ENCODE measurements at places on chromosomes 4 and X.

GRCh38 chrX:150530821-150531220, 37.6 kb upstream of the MTM1 start:
- no peak for DNase-seq

DNA sequence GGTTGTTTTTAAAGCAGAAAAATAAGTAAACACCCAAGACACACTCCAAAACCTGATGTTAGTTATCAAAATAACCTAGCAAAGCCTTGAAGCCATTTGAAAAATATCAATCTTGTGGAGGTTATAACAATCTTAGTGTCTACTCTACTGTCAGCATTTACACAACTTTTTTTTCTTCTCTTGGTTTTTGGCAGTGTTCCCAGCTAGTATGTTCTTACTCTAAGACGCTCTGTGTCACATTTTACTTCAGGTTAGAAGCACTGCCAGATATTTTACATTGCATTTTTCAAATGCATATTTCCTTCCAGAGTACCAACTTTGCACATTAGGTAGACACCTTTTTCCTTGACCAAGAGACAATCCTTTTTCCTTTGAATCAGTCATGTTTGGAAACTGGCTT, 114.0 kb upstream of the INPP4B start:
- no peak for DNase-seq

GRCh38 chr4:151921386-151921785, 160.6 kb upstream of the GATB start:
- DNase-seq, result no peak

DNA sequence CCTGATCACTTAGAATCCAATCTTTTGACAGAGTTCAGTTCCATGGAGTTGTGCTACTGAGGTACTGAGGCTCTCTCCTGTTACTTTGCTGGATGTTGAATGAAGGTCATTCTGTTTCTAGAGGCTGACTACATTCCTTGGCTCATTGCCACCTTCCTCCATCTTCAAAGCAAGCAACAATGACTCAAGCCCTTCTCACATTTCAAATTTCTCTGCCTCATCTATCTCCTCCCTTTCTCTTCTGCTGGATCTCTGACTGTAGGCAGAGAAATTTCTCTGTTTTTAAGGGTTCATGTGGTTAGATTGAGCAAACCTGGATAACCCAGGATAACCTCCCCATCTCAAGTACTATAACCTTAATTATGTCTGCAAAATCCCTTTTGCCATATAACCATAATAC, 775.4 kb downstream of the STPG2 start:
- no peak for DNase-seq

- no peak for DNase-seq
Observed at GRCh38 chrX:40875476-40875875, 140.1 kb upstream of the MED14 start.

- no peak for DNase-seq
Observed at GRCh38 chr4:140059159-140059558, 94.8 kb downstream of the MAML3 start.

GRCh38 chrX:68249401-68249831, 183.9 kb downstream of the OPHN1 start:
- DNase-seq, result no peak

- no peak for DNase-seq
Observed at GRCh38 chr4:27474691-27475090, 614.0 kb downstream of the STIM2 start.

- no peak for DNase-seq
Observed at GRCh38 chr4:41538017-41538733, at the start of gene LIMCH1. Gene LIMCH1, plus strand, starts transcription at chr4:41538157. Its CDS starts 67,839 bp downstream, at chr4:41605996.

DNA sequence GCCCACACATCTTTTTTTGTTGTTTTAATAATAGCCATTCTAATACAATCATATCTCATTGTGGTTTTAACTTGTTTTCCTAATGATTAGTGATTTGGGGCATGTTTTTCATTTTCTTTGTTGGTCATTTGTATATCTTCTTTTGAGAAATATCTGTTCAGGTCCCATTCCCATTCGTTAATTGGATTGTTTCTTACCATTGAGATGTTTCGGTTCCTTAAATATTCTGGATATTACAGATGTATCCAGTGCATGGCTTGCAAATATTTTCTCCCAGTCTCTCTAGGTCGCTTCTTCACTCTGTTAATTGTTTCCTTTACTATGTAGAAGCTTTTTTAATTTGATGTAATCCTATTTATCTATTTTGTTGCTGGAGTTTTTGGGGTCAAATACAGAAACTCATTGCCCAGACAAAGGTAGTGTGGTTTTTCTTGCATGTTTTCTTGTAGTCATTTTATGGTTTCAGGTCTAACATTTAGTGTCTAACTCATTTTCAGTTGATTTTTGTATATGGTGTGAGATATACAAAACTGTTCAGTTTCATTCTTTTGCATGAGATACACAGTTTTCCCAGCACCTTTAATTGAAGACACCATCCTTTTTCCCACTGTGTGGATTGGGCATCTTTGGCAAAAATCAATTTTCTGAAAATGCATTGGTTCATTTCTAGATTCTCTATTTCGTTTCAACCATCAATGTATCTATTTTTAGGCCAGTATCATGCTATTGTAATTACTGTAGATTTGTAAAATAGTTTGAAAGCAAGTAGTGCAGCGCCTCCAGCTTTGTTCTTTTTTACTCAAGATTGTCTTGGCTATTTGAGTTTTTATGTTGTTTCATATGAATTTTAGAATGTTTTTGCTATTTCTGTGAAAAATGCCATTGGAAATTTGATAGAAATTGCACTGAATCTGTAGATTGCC, 195.9 kb downstream of the SCFD2 start:
- DNase-seq, result no peak

DNA sequence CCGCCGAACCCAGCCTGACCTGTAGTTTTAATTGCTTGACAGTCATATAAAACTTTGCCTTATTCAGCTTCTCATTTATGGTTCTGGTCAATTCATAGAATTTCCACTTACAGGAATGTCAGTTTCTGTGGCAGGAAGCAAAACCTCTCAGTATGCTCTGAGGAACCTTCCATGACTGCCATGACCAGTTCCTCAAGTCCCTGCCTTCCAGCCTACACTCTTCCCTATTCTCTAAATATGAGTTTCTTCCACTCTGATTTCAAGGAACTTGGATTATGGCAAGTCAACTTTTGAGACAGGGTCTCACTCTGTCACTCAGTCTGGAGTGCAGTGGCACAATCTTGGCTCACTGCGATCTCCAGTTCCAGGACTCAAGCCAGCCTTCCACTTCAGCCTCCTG, 26.0 kb upstream of the NSUN7 start:
- DNase-seq, result no peak

DNA sequence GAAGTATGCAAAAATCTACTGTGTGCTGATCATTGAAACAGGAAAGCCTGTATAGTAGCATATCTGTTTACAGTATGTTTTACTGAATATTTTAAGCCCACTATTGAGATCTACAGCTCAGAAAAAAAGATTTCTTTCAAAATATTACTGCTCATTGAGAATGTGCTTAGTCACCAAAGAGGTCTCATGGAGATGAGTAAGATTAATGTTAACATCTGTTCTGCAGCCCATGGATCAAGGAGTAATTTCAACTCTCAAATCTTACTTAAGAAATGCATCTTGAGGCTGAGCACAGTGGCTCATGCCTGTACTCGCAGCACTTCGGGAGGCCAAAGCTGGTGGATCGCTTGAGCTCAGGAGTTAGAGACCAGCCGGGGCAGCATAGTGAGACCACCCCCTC, 3.3 kb downstream of the RNF4 start:
- DNase-seq, result no peak

DNA sequence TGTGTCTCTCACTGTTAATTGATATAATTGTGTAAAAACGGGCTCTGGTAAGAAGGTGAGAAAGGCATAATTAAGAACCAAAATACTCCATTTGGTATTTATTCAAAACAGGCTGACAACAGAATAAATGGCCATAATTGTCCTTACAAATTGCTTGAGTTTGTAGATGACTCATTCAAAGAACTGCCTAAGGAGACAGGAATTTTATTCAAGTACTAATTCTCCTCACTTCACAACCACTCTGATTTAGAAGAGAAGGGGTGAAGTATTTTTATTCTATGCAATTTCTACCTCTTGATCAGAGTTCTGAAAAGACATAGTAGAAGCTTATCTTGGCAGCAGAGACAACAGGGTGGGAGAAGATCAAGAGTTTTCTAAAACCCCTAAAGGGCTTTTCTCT, 43.1 kb downstream of the ATP11C start:
- DNase-seq, result no peak

- no peak for DNase-seq
Observed at GRCh38 chr4:138055890-138056289, 186.3 kb downstream of the SLC7A11 start.

DNA sequence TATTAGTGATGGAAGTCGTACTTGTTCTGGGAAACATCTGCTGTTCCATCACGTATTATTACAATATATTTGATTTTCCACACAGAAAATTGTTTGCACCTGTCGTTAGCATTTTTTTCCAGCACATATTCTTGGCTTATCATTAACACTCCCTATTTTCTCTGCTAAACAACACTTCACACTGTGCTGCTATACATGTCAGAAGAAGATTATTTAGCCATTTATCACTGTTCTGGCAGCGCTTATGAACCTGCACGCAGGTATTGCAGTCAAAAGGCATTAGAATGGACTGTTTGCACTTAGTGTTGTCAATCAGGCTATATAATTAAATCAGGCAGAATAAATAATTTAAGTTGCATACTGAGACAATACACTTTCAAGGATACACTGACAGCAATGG, 218.6 kb downstream of the CHM start:
- DNase-seq, result no peak

DNA sequence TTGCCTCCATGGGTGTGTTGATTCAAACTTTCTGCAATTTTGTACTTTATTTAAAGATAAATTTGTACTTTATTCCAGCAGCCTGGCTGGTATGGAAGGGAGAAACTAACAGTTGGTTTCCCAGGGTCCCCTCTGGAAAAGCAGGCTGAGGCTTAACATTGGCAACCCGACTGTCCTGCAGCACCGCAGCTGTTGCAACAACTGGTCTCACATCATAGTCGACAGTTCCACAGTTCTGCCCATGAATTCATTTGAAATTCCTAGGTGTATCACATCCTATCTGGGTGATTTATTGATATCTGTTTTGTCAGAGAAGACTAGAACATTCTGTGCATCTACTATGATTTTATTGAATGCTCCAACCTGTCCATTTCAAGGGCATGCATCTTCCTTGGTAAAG, 98.8 kb upstream of the GATB start:
- DNase-seq, result no peak

GRCh38 chr4:83012200-83012686, 1.6 kb upstream of the LIN54 start:
- no peak for DNase-seq

GRCh38 chr4:99052902-99053301, 35.7 kb downstream of the ADH5 start:
- DNase-seq, result no peak

DNA sequence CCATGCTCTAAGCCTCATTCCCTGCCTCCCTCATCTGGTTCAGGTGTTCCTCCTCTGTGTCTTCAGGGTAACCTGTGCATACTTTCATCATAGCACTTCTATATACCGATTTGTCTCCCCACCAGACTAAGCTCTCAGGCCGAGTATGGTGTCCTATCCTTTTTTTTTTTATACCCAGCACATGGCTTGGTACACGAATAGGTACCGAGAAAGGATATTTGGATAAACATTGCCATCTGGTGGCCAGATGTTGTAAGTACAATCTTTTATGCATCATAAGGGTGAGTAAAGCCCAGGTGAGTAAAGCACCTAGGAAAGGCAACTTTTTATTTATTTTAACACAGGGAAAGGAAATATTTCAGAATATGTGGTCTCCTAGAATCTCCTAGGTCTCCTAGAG, 68.4 kb downstream of the MID2 start:
- no peak for DNase-seq

- no peak for DNase-seq
Observed at GRCh38 chr4:143354990-143355389, 18.3 kb downstream of the GAB1 start.

DNA sequence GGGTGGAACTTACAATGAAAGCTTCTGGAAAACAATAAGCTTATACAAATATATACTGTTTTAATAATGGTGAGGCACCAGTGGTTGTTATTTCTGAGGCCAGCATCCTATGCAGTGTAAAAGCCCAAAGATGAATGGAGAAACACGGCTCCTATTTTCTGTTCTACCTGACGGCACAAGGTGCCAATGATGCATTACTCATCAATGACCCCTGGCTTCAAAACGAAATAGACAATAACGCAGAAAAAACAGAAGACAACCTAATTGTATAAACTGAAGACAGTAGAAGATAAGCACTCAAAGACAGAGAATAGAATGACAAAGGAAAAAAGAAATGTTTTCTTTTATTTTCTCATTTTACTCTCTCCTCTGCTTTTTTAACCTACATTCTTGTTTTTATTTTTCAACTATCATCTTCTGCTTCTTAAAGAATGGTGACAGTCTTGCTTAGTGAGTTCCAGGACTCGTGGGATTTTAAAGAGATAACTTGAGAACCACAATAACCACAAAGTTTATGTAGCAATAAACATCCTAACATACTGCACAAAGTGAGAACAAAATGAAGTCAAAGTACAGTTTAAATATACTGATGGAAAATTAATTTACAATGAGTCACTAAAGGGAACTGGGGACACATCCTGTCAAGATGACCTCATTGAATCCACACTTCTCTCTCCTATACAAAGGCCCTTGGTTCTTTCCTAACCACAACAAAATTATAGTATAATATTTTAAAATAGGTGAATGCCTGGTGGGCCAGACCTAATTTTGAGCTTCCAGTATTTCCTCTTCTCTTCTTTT, 169.8 kb downstream of the BTC start:
- no peak for DNase-seq

- no peak for DNase-seq
Observed at GRCh38 chrX:26783512-26784225, 567.7 kb downstream of the MAGEB5 start.

GRCh38 chr4:26151615-26152014, 169.2 kb upstream of the RBPJ start:
- no peak for DNase-seq

DNA sequence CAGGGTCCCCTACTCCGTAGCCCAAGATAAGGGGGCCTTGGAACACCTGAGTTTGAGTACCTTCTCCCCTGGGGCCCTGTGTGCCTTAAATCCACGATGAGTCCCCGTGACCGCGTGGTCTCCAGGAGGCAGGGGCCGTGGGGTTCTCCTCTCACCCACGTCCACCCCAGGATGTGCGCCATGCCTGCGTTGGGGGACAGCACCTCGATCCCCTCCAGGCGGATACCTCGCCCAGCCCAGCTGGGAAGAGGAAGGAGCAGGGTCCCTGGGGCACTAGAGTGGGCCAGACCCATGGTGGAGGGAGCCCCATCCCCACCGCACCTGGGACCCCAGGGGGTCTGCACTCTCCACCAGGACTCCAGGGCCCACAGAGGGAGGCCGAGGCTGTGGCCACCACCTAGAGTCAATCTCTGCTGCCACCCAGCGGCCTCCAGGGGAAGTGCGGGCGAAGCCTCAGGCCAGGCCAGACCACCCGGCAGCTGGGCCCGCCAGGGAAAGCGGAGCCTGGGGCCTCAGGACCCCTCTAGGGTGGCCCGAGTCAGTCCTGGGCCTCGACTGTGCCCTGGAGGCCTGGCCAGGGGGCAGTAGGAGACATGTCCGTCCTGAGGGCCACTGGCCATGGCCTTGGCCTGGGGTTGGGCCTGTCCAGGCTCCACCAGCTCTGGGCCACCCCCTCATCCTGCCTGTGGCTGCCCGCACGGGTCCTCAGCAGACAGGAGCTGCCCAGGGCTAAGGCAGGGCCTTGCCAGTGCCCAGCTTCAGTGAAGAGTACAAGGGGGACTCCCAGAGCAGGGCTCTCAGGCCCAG, 55.0 kb downstream of the FAM53A start:
- DNase-seq, result peak; percentile 61
